ENCODE measurements at places on chromosomes 11 and 22. TPM values are rescaled to one million over a fixed set of nuclear protein-coding genes. Genes with fewer than 3 reads are reported as not detected.

UCP3 gene
- 13.1 TPM for total RNA-seq

BID gene
- total RNA-seq: 23.2 TPM

RCOR2 gene
- 11.1 TPM for total RNA-seq

UBE2L3 gene
- 51.0 TPM for total RNA-seq

DDT gene
- total RNA-seq: 139 TPM

TIRAP gene
- 6.5 TPM for total RNA-seq

MYOD1 gene
- 0.27 TPM for total RNA-seq

RIMBP3C gene
- not detected for total RNA-seq

DDX17 gene
- 195 TPM for total RNA-seq

HRAS gene
- total RNA-seq: 57.5 TPM

HBE1 gene
- not detected for total RNA-seq

CATSPER1 gene
- total RNA-seq: not detected

GAL3ST1 gene
- 0.19 TPM for total RNA-seq

OR10D3 gene
- not detected for total RNA-seq

ARHGAP42 gene
- 4.5 TPM for total RNA-seq

C22orf31 gene
- total RNA-seq: not detected

NXPE2 gene
- 0.14 TPM for total RNA-seq

PRR33 gene
- 5.0 TPM for total RNA-seq

MPEG1 gene
- 18.3 TPM for total RNA-seq

HORMAD2 gene
- total RNA-seq: not detected

C11orf87 gene
- total RNA-seq: not detected

RFPL2 gene
- total RNA-seq: not detected

MYRF gene
- total RNA-seq: 0.30 TPM

DCDC1 gene
- 0.19 TPM for total RNA-seq

APOBEC3G gene
- 3.3 TPM for total RNA-seq

VSIG2 gene
- total RNA-seq: 0.70 TPM

POTEH gene
- total RNA-seq: not detected

ADORA2A gene
- 4.3 TPM for total RNA-seq

PACSIN2 gene
- total RNA-seq: 64.9 TPM

C1QTNF4 gene
- total RNA-seq: 0.24 TPM

MN1 gene
- total RNA-seq: 5.3 TPM

WBP2NL gene
- total RNA-seq: 0.24 TPM

RAB39A gene
- 1.1 TPM for total RNA-seq

CNTN5 gene
- not detected for total RNA-seq

COA4 gene
- 51.2 TPM for total RNA-seq

ZNF143 gene
- total RNA-seq: 22.7 TPM

LRRC56 gene
- total RNA-seq: 0.16 TPM

NLRP6 gene
- 0.14 TPM for total RNA-seq

FGF19 gene
- total RNA-seq: not detected

CCDC116 gene
- 0.16 TPM for total RNA-seq

GAS2L1 gene
- total RNA-seq: 24.3 TPM

HTR3A gene
- not detected for total RNA-seq

TSGA10IP gene
- total RNA-seq: not detected

POU2F3 gene
- total RNA-seq: 0.19 TPM

FIBIN gene
- total RNA-seq: 8.3 TPM

OR2D2 gene
- total RNA-seq: not detected

DEFB131B gene
- not detected for total RNA-seq

OR4A16 gene
- not detected for total RNA-seq

OR6A2 gene
- total RNA-seq: not detected

MS4A3 gene
- total RNA-seq: not detected

CTSW gene
- total RNA-seq: 1.1 TPM

GTSE1 gene
- total RNA-seq: 0.92 TPM

ZNF215 gene
- total RNA-seq: 0.60 TPM

SLC6A5 gene
- total RNA-seq: not detected

ACCSL gene
- total RNA-seq: not detected

MRGPRE gene
- not detected for total RNA-seq

GPR83 gene
- total RNA-seq: 0.22 TPM

PARVG gene
- total RNA-seq: 3.1 TPM

Measured in Right ventricle myocardium inferior (tissue), 1 donor.